Fibroblast of villous mesenchyme (primary cell): ENCODE measurements at places on chromosomes 3 and 15. TPM values are rescaled to one million over a fixed set of nuclear protein-coding genes. Genes with fewer than 3 reads are reported as not detected.
A peak's percentile ranks its signal among the peaks of the same experiment; 100 is the strongest.

- DNase-seq = peak; percentile 12
These were observed 71.5 kb downstream of the CERS3 start for GRCh38 chr15:100457201-100457600.

GRCh38 chr15:72005483-72005882 is 112.5 kb downstream of the MYO9A start:
- no peak for DNase-seq

- DNase-seq = no peak
These were observed 436.4 kb upstream of the RBMS3 start for GRCh38 chr3:28844298-28845005.

DNA sequence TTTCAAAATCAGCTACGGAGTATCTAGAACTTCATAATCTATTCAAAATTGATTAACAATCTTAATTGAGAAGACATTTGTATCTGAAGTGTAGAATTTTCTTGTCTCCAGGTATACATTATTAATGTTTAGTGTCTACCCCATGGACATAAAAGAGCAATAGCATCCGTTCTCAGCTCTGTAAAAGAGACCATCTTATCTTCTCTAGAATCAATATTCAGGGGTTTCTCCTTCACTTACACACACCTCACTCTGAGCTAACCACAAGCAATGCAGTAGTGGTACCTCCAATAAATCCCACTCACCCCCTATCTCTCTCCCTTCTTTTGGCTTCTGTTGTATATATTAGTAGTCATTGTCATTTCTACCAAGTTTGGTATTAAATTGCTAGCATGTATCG is 16.2 kb downstream of the MBNL1 start:
- no peak for DNase-seq

Gene GOLGA8R
- total RNA-seq = 1.3 and 1.9 TPM in 2 replicates

GRCh38 chr15:63288778-63289378 is 11.5 kb downstream of the APH1B start:
- peak; percentile 63 for DNase-seq

DNA sequence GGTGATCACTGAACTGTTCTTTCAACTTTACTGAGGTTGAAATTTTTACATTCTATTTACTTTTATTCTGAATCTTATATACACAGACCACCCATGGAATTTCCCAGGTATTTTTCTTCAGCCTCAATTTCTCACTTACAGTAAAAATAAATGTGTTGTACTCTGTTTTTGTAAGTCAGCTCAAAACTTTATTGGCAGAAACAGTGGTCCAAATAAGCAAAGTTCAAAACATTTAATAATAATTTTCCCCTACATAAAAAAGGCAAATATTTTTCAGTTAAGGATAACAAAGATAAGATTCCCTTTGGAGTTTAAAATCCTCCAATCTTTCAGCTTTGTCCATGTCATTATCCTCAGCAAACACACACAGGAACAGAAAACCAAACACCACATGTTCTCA is 738.0 kb downstream of the FHIT start:
- DNase-seq = no peak
